ENCODE measurements at places on chromosomes 13 and 19. TPM values are rescaled to one million over a fixed set of nuclear protein-coding genes. Genes with fewer than 3 reads are reported as not detected.

Gene MEIOSIN
- polyA plus RNA-seq, result not detected

Gene CGB2
- polyA plus RNA-seq, result not detected

Gene APBA3
- polyA plus RNA-seq, result 33.1 TPM

Gene RTBDN
- polyA plus RNA-seq, result not detected

Gene MYBPC2
- polyA plus RNA-seq, result 0.10 TPM

Gene ZNF77
- 0.21 TPM for polyA plus RNA-seq

Gene FLT3LG
- polyA plus RNA-seq, result 145 TPM

Gene ATP1A3
- 0.89 TPM for polyA plus RNA-seq

Gene UNC13A
- not detected for polyA plus RNA-seq

Gene FSD1
- polyA plus RNA-seq, result 0.61 TPM

Gene ATP8A2
- polyA plus RNA-seq, result 0.47 TPM

Gene TRPM4
- polyA plus RNA-seq, result not detected
